Non-pigmented ciliary epithelial cell (primary cell): ENCODE measurements at places on chromosomes 1 and 21.

- no peak for DNase-seq
Observed at GRCh38 chr1:22754106-22754768, 43.6 kb downstream of the EPHB2 start.

GRCh38 chr1:3506943-3507342, 52.5 kb downstream of the ARHGEF16 start:
- DNase-seq = no peak

- no peak for DNase-seq
Observed at GRCh38 chr1:209395169-209395568, 188.3 kb upstream of the CAMK1G start.

DNA sequence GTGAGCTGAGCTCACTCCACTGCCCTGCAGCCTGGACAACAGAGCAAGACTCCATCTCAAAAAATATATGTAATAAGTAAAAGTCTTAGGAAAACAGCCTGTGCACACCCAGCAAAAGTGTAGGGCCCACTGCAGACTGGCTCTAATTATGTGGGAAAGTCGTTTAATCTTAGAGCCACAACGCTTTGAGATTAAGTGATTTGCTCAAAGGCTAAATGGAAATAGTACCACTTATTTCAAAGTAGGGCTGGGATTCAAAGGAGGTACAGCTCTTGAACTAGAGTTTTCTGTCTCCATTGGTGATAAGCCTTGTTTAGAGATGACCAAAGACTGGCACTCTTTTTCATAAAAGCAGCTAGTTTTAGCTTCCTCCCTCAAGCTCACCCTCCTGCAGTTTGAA, 2.2 kb downstream of the TACSTD2 start:
- no peak for DNase-seq

GRCh38 chr1:205595435-205595834, 36.4 kb downstream of the ELK4 start:
- DNase-seq = no peak

GRCh38 chr1:214552174-214552608, 789 bp upstream of the PTPN14 start:
- DNase-seq = no peak

- no peak for DNase-seq
Observed at GRCh38 chr21:41656946-41657525, 109.8 kb downstream of the RIPK4 start.

DNA sequence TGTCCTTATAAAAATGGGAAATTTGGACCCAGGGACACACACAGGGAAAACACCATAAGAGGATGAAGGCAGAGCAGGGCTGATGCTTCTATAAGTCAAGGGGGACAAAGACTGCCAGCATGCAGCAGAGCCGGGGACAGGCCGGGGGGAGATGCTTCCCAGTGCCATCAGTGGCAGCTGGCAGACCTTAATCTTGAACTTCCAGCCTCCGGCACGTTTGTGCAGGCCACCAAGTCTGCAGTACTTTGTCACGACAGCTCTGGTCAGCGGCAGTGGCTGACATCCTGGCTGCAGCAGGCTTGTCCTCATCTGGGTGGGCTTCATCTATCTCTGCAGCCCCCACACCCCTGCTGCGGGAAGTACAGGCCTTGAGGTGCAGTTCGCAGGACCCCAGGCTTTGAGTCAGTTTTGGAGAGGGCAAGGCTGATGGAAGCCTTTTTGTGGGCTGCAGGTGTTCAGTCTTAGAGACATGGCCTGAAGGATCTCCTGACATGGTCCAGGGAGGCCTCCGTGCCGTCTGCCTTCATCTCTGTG, 186.0 kb downstream of the DYRK1A start:
- DNase-seq = no peak
